ENCODE measurements at places on chromosomes 5 and 9.

- no peak for DNase-seq
Measured at GRCh38 chr9:18928711-18929110, 104.3 kb downstream of the SAXO1 start.

- DNase-seq: no peak
Measured at GRCh38 chr5:35971186-35971877, 19.9 kb downstream of the UGT3A1 start.

DNA sequence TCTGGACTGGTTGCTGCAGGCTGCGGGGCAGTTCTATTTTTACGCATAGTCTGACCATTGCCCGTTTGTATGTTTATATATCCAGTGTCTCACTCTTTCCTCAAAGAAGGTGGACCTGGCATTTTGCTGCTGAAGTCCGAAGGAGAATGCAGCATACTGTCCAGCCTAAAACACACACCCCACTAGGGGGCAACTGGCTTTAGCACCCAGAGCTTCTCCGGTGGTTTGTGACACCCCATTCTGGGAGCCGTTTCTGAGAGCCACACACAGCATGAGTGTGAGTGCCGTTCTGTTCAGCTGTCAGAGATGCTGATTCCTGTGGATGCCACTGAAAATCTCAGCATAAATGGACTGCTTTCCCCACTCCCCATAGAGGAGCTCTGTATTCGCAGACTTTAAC is 290.5 kb upstream of the TAS2R1 start:
- no peak for DNase-seq

- DNase-seq: no peak
Measured at GRCh38 chr5:161934486-161934885, 86.6 kb downstream of the GABRA1 start.

DNA sequence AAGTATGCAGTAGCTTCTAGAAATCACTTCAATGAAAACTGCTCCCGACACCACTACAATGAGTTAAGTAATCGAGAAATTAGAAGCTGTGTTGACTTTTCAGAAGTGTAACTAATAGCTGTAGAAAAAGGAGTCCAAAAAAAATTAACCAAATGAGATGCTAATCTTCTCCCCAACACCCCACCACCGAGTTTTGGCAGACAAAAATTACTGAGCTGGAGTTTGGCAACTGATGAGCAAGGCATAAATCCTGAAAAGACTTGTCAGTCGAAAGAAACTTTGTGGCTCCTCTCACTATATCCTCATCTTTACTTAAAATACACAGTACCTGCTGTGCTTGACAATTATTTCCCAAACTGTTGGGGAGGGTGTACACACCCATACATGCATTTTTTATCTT is 191.9 kb downstream of the EBF1 start:
- no peak for DNase-seq

DNA sequence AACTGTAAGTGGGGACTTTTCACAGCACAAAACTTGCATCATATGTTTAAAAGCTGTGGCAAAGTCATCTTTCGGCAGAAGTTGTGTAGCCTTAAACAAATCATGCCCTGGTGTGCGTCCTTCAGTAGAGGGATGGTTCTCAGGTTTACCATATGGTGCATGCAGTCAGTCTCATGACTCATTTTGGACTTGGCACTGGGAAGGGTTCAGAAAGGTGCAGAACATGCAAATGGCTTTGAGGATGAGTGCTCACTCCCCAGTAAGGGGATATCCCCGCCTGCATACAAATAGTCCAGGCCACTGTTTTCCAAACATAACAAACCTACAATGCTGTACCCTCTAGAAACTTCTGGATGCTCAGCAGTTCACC is 260.3 kb downstream of the NDUFS4 start:
- DNase-seq: no peak

DNA sequence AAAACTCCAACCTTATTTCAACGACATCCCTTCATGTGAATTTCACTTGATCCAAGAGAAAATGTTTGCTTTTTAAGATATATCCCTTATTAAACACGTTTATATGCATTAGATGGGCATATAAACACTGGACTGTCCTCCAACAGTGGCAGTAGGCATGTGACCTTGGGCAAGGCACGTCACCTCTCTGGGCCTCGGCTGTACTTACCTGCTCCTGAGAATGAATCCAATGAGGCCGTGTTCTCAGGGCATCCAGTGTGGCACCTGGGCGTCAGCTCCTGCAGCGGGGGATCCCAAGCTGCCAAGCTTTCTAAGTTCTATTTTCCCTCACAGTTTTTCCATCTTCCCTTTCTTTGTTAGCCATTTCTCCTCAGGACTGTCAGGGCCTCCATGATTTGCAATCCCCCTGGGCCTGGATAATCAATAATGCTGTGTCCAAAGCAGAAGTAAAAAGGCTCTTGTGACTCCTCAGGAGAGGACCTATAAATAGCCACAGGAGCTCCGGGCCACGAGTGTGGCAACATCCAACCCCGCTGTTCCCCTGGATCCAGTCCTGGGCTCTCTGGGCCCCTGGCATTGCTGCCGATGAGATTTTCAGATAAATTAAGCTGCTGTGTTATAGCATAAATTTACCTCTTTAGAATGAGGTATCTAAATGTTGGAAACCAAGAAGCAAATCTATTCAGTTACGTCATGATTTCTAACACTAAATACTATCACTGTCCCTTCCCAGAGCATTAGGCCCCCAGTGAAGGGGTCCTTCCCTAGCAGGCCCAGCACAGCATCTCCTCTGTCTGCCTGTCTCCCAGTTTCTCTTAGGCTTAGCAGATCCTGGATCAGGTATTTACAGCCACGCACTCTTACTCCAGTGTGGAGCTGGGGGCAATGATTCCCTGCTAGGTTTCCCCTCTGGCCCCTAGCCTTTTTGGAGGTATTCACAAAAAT is 76.8 kb downstream of the PTPN3 start:
- no peak for DNase-seq

DNA sequence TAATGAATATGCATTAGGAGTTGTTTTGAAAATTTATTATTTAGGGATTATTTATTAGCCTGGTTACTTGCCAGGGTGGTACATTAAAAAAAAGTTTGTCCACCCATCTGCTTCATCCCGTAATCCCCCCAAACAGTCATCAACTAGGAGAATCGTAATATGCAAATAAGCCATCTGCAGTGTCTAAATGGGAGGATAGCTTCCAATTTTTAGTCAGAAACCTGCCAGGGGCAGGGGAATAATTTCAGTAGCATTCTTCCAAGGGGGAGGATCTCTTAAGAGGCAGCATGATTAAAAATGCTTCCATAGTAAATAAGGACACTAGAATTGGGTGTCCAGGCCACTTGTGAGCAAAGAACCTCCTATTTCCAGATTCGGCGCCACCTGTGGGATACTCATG is 43.3 kb downstream of the SH3GL2 start:
- no peak for DNase-seq

GRCh38 chr9:124420991-124421543 is 5.8 kb upstream of the PSMB7 start:
- no peak for DNase-seq

DNA sequence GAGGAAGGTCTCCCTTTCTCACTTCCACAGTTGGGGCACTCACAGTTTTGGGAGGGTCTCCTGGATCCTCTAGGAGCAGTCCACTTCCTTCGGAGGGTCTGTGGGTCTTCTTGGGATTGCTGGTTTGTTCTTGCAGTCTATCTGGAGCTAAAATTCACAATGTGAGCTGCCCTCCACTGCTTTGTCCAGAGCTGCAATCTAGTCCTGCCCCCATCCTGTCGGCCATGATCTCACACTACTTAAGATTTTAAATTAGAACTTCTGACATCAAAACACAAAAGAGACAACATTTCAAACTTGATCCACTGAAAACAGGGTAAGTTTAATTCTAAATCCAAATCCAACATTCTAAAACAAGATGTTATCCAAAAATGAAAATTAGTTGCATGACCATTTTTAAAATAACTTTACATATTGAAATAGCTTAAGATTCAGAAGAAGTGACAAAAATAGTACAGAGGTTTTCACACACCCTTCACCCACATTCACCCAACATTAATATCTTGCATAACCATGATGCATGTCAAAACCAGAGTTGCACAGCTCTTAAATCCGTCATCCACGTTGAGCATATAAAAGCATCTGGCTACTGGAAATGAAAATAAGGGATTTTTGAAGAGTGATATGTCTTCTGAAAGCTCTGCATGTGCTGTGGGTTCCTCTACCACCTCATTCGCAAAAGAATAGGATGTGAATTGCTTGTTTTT is 113.7 kb upstream of the EPB41L4A start:
- no peak for DNase-seq

- DNase-seq: peak; percentile 85
Measured at GRCh38 chr5:179820483-179821297, at the start of gene SQSTM1. Gene SQSTM1 (plus strand): TSS chr5:179820905. CDS start chr5:179820937, 32 bp downstream.

- DNase-seq: no peak
Measured at GRCh38 chr5:111667128-111667736, 89.8 kb downstream of the NREP start.

DNA sequence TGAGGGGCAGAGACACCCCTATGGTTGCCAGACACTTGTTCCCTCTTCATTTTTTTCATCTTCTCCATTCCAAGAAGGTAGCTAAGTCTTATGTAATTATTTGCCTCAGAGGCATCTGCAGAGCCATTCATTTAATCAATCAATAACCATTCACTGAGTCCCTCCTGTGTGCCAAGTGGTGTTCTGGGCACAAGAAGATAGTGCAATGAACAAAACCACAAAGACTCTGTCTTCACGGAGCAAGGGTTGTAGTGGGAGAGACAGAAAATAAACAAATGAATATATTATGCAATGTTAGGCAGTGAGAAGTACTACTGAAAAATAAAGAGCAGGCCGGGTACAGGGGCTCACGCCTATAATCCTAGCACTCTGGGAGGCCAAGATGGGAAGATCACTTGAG is 41.4 kb upstream of the CTNNA1 start:
- no peak for DNase-seq

GRCh38 chr9:110583237-110583636 is 3.7 kb upstream of the SVEP1 start:
- DNase-seq: no peak

DNA sequence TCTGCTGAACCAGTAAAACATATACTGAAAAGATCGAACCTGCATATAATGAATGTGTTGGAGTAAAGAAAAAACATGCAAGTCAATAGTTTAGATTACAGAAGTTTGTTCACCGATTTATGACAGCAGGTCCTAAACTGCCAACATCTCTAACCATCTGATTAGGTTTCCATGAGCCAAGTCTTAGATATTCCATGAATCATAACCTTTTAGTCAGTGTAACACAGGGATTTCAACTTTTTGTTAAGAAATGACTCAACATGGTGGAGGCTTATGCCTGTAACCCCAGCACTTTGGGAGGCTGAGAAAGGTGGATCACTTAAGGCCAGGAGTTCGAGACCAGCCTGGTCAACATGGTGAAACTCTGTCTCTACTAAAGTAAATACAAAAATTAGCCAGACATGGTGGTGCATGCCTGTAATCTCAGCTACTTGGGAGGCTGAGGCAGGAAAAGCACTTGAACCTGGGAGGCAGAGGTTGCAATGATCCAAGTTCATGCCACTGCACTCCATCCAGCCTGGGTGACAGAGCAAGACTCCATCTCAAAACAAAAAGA is 38.7 kb downstream of the APC start:
- no peak for DNase-seq

- no peak for DNase-seq
Measured at GRCh38 chr9:95815961-95816360, 59.5 kb upstream of the ERCC6L2 start.

GRCh38 chr5:153559926-153560325 is 69.5 kb downstream of the GRIA1 start:
- no peak for DNase-seq

DNA sequence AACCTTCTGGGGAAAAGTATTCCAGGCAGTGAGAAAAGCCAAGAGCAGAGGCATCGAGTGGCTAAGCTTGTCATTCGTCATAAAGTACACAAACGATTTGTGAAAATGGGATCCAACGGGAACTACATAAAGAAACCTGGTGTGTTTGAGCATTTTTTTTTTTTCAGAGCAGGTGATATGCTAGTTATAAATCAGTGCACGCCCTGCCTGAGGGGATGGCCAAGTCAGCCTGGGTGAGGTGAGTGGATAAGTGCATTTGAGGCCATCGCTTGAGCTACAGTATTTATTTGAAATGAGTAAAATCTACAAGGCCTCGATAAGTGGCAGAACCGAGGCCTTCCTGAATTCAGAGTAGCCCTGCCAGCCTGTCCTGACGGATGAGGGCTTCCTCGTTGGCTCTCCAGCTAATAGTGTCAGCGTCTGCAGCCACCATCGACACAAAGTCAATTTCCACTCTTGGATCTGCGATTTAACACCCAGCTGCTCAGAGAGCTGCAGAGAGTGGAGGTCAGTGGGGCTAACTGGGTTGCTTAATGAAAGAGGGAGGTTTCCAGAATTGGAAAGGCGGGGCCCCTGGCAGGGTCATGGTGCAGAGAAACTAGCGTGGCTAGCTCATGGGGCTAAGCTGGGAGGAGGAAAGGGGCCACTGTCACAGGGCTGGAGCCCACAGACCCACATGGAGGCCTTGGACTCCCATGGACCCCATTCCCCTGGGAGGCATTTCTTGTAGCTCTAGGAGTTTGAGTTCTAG is 27.3 kb downstream of the PPARGC1B start:
- DNase-seq: no peak

GRCh38 chr9:91130796-91131318 is 230.9 kb downstream of the AUH start:
- no peak for DNase-seq

DNA sequence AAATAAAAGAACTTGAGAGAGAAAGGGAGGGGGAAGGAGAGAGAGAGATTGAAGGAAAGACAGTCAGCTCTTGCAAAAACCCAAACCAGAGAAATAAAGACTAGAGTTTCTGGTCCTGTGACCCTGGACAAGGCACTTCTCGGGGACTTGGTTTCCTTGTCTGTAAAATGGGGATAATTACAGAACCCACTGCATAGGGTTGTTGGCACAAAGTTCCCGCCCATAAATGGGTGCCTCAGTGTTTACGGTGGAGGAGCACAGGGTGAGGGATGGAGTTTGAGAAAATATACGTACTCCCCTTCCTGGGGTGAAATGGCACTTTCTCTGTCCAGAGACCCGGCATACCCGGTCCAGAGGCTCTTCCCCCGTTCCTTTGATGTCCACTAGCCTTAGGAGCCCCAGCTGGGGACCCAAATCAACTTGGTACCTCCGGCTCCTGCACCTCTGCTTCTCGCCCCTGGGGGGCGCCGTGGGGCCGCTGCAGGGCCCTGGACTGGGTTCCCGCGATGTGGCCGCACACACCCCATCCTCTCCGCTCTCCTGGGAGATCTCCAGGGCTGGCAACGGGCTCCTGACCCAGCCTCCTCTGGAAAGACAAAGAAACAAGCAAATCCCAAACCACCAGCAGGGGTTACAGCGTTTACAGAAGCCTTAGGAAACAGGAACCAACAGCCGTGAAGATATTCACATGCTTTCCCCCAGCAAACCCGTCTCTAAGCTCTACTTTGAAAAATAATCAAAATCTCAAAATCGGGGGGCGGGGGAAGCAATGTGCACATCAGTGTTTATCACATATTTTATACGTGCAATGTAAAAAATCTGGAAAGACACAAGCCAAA is 26.3 kb downstream of the PTGES start:
- DNase-seq: peak; percentile 78

Data from activated T-cell treated with anti-CD3 and anti-CD28 coated beads, Interleukin-2, amount 50 U/mL, for 48 hours (primary cell).